Stimulated activated CD8-positive, alpha-beta memory T cell treated with anti-CD3 and anti-CD28 coated beads, Interleukin-7, amount 100 ng/mL, for 1 hour (primary cell): ENCODE measurements at places on chromosomes 12 and 14.

DNA sequence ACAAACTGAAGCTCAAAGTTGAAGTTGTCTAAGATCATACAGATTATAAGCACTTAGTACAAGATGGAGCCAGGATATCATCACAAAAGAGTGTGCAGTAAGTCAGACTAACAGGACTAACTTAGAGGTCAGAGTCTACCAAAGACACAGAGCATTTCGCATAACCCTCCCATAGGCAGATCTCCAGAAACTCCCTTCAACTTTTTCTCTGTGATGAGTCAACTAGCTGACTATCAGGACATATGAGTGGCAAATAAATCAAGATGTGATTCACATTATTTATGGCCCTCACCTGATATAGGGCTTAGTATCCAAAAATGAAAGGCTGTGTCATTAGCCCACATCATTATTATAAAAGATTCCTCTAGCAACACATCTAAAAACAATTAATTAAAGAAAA, 484.6 kb downstream of the GALC start:
- DNase-seq = no peak

GRCh38 chr14:103561381-103562178, 877 bp downstream of the BAG5 start:
- DNase-seq = peak; percentile 3

DNA sequence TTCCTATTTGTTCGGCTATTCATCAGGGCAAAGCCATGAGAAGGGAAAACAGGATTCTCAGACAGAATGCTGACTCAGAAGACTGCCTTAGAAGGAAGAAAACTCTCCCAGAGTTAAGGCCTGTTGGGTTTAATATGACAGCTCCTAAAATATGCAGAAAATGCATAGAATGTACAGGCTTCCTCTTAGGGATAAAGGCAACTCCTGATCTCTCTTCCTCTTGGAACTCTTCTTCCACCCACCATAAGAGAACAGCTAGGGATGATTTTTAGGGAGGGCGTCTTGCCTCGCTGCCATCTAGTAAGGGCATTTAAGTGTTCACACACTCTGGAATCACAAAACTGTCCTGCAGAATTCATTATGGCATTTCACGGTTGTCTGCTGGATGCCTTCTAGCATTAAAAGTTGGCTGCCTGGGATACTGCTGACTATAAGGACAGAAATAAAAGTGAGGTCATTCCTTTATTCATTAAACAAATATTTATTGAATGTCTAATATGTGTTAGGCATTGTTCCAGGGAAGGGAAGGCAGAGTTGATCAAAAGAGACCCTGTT, 73.7 kb downstream of the DCAF5 start:
- no peak for DNase-seq

- DNase-seq = no peak
These were observed 139.2 kb downstream of the PDZRN4 start for GRCh38 chr12:41327096-41327895.

- DNase-seq = no peak
These were observed 82.4 kb upstream of the RESF1 start for GRCh38 chr12:31876568-31877424.

- no peak for DNase-seq
These were observed 60.3 kb downstream of the KLRG1 start for GRCh38 chr12:9049520-9050133.

GRCh38 chr12:118398940-118399339, 22.6 kb downstream of the SUDS3 start:
- no peak for DNase-seq

DNA sequence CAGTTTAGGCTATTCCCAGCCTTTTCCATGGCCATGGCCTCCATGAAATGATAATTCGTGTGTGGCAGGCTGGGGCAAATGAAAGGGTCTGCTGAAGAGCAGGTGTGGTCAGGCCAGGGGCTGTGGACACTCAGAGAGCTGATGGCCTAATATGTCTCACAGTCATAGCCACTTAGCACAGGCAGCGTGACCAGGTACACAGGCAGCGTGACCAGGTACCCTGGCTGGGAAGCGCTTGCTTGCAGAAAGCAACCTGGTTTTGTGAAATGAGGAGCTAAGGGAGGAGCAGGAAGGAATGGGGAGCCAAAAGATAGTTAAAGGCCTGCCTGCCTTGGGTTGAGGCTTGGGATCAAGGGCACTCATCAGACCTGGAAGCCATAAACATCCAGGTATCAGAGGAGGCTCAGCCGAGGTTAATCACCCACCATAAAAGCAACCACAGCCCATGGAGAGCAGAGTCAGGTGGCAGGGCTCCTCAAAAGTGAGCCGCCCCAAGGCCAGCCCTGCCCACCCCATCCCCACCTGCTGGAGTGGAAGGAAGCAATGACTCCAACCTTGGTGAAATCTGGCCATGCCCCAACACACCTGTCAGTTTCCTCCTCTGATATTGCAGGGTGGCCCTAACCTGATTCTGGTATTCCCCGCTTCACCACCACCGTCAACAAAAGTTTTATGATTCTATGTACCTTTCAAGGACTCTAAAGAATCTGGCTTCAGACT, 8.0 kb upstream of the KRT8 start:
- DNase-seq = no peak

GRCh38 chr14:70080076-70080475, 108.7 kb downstream of the SLC8A3 start:
- DNase-seq = no peak
